ENCODE measurements at places on chromosomes 16 and 17.

GRCh38 chr16:15434079-15434424 lies 336 bp upstream of the BMERB1 start:
- no peak for DNase-seq

- DNase-seq, result no peak
Observed at GRCh38 chr16:48282636-48283263, 35.4 kb upstream of the ABCC11 start.

- DNase-seq, result no peak
Observed at GRCh38 chr17:80119271-80119791, 17.9 kb downstream of the GAA start.

DNA sequence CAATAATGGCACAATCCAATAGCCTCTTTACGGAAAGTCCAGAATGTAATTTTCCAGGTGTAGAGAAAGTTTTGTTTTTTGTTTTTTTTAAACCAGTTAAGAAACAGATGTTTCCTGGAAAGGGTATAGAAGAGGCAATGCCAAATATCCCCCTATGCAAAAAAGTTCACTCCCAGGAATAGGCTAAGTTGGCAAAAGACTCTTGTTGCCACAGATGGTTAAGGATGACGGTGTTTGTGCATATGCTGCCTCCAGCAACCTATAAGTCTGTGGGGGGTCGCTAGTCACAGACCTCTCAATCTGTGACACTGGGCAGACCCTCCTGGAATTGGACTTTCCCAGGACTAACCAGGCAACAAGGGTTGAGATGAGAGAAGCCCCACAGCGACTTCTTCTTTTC lies 20.9 kb upstream of the HP start:
- no peak for DNase-seq

- DNase-seq, result no peak
Observed at GRCh38 chr16:3876695-3877094, 3.8 kb downstream of the CREBBP start.

- no peak for DNase-seq
Observed at GRCh38 chr16:51932317-51932716, 614.6 kb downstream of the TOX3 start.
